ENCODE measurements at places on chromosomes 5 and 9.

DNA sequence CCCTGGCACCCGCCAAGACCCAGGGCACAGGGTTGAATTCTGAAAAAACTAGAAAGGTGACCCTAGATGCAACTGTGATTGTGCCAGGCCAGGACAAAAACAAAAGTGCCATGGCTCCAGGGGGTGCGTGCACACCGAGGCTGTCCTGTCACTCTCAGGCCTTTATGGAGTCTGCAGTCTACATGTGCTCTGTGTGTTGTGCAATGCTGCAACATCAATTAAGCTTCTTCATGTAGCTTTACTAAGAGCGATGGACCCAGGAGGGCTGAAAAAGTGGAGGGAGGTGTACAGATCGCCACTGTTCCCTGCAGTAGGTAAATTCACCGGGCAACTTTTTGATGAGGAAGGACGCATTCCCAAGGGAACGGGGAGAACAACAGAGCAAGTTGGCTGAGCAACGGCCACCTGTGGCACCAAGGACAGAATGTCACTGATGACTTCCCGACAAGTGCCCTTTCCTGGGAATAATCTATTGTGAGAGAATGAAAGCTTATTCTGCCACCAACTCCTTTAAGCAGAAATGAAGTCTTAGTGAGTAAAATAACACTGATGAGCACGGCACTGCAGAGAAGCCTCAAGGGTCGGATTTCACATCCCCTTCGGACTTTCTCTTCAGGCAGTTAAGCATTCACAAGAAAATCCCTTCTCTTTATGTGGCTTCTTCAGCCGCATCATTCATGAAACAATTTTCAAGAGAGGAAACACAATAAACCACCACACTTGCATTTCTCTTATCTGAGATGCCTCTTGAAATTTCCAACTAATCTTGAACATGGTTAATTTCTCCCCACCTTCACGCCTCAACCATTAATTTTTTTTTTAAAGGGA lies 149.6 kb downstream of the DROSHA start:
- no peak for DNase-seq

GRCh38 chr9:112939418-112939817 lies 48.7 kb upstream of the SLC46A2 start:
- DNase-seq: no peak

- DNase-seq: no peak
These were observed 68.9 kb downstream of the SH3RF2 start for GRCh38 chr5:146005264-146005663.

GRCh38 chr9:35517131-35517530 lies 27.2 kb downstream of the RUSC2 start:
- DNase-seq: no peak

DNA sequence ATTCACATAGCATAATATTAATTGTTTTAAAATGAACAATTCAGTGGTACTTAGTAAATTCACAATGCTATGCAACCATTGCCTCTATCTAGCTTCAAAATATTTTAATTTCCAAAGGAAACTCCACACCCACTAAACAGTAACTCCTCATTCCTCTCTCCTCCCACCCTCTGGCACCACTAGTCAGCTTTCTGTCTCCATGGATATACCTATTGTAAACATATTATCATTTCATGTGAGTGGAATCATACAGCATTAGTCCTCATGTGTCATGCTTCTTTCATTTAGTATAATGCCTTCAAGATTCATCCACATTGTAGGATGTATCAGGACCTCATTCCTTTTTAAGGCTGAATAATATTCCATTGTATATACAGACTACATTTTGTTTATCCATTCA lies 48.6 kb downstream of the PHF2 start:
- no peak for DNase-seq

DNA sequence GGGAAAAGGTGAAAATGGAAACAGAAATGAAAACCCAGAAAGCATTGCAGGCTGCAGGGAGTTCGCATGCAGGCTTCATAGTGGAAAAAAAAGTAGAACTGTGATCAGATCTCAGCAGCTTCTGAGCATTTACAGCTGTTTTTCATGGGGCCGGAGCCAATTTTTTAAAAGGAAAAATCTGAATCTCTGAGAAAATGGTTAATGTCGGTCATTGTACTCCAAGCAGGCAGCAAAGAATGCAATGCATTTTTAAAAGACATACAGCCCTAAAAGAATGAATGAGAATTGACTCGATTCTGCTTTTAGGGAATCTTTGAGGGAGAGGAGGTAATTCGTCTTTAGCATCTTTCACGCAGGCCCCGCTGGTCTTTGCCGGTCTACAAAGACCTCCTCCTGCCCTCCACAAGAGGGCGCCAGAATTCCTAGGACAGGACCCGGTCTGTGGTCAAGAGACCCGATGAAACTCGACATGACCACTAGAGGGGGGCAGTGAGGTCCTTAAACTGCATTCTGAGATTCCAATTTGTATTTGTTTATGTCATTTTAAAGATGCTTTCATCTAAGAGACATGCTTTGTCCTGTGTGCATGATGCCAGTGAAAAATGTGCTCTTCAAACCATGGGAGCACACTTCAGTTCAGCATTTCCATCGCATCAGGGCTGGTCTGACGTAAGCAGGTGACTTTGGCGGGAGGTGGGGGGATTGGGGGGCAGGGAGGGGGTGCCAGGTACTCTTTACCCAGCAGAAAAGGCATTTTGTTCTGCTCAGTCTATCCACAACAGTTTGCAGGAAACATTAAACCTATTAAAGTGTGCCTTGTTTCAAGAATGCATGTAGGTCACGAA lies 43.7 kb upstream of the TMEM252 start:
- DNase-seq: peak; percentile 55

GRCh38 chr9:129685220-129685932 lies 19.9 kb downstream of the PRRX2 start:
- DNase-seq: no peak

All from stimulated activated CD4-positive, alpha-beta T cell treated with anti-CD3 and anti-CD28 coated beads, Interleukin-1b, Interleukin-23, amount 100 ng/mL, for 1 hour (primary cell).